Activated naive CD4-positive, alpha-beta T cell treated with anti-CD3 and anti-CD28 coated beads for 36 hours (primary cell): ENCODE measurements at places on chromosomes 2 and 18. TPM values are rescaled to one million over a fixed set of nuclear protein-coding genes. Genes with fewer than 3 reads are reported as not detected.

The FBXO48 gene
- total RNA-seq = 1.1 TPM

The MYO7B gene
- 0.37 TPM for total RNA-seq

GRCh38 chr2:174874085-174874484 is 109.8 kb upstream of the CHRNA1 start:
- DNase-seq = no peak

DNA sequence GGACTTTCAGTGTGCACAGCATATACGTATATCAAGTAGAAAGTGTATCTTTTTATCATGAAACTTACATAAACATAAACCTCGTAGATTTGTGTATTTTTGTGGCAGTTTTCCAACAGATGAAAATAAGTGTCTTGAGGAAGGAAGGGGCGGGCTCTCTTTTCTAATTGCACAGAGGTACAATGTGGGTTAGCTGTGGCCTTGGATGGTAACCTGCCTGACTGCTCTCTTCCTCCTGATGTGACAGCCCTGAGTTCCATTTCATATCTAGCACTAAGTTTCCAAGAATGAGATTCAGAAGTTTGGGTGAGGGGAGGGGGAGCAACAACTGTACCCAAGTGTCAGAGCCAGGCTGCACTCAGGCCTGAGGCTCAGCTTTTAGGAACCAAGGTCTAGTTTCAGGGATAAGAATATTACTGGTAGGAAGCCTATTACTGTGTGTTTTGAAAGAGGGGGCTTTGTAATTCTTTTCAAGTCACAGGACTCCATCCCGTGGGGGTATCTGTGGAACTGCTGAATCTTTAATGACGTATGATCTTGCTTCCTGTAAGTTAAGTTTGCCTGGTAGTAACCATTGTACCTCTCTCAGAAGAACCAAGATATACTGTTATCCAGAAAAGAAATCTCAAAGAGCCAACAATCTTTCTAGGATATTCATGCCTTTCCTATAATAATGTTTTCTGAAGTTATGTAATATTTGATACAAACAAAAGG is 483.7 kb downstream of the PTPRM start:
- no peak for DNase-seq

DNA sequence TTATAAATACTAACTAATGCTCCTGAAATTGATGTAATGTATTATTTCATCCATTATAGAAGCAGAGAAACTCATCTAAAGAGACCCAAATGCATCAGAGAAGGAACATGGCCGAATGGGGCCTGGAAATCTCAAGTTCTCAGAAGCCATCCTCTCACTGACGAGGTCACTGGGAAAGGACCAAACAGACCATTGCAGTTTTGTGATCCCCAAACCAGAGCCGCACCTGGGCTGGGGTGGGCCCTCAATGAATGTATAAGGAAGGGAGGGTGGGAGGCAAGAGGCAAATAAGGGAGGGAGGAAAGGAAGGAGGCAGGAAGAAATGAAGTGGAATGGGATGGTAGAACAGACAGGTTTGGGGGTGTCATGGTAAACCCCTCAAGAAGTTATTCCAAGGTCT is 245.3 kb upstream of the ID2 start:
- DNase-seq = no peak

GRCh38 chr2:65360441-65360840 is 72.0 kb downstream of the SPRED2 start:
- no peak for DNase-seq

- DNase-seq = no peak
Measured at GRCh38 chr18:70523035-70523791, 234.4 kb downstream of the SOCS6 start.
